ENCODE measurements at places on chromosomes 3 and 15.

DNA sequence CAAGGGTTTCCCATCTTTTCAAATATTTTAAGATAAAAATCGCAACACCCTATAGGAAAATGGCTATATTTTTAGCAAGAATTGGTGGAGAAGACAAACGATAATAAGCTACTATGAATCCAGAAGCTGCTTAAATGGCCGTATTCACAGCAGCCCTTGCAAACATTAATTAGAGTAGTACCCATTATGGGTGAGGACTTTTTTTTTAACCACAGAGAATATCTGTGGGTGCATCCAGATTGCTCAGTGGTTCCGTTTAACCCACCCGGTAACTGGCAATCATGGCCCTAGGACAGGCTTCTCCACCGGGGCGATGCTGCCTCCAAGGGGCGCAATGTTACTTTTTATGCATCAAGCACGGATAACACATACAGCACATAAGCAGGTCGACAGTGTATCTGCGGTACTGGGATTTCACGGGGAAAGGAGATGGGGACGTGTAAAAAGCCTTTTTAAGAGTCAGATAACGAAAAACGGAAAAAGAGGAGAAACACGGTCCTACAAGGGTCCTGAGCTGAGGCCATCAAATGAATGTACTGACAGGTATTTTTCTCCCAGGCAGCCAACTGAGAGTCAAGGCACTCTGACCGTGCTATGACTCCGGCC is 968 bp upstream of the TMEM266 start:
- peak; percentile 21 for DNase-seq

- no peak for DNase-seq
Observed at GRCh38 chr15:100301910-100302431, 39.8 kb downstream of the ADAMTS17 start.

- no peak for DNase-seq
Observed at GRCh38 chr3:50316657-50317242, 5.8 kb downstream of the HYAL2 start.

DNA sequence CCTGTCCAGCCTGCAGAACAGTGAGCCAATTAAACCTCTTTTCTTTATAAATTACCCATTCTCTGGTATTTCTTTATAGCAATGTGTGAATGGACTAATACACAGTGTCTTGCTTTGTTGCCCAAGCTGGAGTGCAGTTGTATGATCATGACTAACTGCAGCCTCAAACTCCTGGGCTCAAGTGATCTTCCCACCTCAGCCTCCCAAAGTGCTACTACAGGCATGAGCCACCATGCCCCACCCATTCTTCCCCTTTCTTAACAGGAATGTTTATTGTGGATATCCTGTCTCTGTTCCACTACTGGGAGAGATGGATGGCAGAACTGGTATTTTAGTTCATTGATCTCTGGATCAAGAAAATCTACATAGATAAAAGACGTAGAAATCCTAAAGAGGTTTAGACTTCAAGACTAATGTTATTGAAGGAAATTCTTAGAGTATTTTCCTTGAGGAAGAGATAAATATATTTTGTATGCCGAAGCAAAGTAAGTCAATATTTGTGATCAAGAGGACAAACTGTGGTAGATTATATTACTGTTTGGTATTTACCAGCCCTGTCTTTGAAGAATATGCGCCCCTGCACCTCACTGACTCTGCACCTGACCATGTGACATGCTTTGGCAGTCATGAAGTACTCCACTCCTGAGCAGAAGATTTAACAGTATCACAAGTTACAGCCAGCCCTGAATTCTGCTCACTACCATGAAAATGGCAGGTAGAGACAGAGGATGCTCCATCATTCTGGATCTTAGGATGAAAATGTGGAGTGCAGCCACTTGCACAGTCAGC is 42.9 kb downstream of the UACA start:
- DNase-seq: no peak

GRCh38 chr3:178718995-178719635 is 182.9 kb downstream of the KCNMB2 start:
- DNase-seq: no peak

GRCh38 chr3:134594331-134594741 is 56.5 kb downstream of the KY start:
- DNase-seq: no peak

GRCh38 chr15:59249816-59250215 is 43.2 kb downstream of the LDHAL6B start:
- no peak for DNase-seq

- no peak for DNase-seq
Observed at GRCh38 chr3:118842147-118842863, 192.3 kb downstream of the IGSF11 start.

DNA sequence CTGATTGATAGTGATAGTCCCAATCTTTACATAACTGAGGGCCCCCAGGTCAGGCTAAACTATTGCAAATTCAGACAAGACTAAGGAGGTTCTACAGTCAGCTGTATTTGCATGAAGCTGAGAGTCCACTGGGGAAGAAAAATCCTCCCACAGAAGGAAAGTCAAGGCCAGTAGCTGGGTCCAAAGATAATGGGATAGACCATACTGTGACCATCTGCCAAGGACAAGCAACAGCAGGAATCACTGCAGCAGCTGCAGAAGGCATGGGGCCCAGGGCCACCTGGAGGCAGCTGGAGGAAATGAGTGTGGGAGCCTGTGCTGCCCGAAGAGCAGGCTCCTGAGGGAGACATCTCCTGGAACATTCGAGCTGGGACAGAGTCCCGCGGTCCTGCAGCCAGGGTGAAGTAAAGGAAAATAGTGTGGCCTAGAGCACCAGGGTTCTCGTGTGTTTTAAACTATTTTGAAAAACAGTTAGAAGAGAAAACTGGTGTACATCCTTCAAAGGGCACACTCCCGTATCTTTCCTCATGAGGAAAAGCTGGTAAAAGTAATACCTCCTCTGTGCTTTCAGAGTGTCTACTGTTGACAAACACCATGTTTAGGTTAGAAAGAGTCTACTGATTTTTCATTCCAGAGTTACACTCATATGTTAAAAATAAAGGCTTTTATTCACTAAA is 13.2 kb upstream of the TMEM212 start:
- DNase-seq: peak; percentile 58
